Non-pigmented ciliary epithelial cell (primary cell): ENCODE measurements at places on chromosomes 2 and 18.

- no peak for DNase-seq
Observed at GRCh38 chr2:232518844-232519243, 1.3 kb upstream of the PRSS56 start.

DNA sequence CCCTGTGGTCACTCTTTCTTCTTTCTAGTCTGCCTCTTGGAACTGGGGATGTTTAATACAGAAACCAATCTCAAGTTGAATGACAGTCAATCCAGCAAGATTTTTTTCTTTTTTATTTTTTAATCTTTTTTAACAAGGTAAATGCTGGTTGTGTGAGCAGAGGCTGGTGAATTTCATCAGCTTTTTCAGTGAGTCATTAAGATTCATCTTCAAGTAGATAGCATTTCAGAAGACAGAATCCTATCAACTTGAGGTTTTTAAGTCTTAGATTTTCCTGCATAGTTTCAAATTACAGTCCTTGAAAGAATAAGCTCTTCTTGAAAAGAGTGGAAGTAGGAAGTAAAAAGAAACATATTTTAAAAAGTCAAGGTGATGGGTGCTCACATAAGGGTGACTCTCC, 12.4 kb downstream of the SLC8A1 start:
- DNase-seq: no peak

DNA sequence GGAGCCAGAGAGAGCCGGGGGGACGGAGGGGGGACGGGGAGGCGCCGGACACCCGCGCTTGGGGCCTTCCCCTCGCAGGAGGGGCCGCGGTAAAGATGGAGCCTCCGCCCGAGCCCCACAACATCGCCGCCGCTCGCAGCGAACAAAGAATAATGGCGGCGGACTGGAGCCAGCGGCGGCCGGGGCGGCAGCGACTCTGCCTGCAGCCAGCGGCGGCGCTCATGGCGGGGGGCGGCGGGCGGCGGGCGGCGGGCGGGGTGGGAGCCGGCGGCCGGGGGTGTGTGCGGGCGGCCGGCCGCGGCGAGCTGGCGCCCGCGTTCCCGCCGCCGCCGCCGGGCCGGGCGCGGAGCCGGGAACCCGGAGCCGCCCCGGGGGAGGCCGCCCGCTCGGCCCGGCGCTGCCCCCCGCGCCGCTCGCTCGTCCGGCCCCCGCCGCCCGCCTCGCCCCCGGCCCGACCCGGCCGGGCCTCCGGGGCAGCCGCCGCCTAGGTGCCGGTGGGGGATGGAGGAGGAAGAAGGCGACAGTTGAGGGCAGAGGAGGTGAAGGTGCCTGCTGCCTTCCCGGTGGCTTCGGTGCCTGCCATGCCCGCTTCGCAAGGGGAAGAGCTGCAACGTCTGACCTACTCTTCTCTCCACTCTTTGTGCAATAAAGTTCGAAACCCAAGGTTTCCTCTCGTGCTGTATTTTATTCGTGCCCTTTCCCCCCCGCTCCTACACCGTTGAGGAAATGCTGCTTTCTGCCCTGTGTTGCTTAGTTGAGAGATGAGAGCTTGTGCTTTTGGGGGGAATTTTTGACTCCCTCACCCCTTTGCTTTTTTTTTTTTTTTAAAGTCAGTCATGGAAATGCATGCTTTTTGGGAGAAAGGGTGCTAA, 634 bp downstream of the CREB1 start:
- no peak for DNase-seq

- no peak for DNase-seq
Observed at GRCh38 chr2:98704499-98705332, 26.2 kb downstream of the MGAT4A start.

DNA sequence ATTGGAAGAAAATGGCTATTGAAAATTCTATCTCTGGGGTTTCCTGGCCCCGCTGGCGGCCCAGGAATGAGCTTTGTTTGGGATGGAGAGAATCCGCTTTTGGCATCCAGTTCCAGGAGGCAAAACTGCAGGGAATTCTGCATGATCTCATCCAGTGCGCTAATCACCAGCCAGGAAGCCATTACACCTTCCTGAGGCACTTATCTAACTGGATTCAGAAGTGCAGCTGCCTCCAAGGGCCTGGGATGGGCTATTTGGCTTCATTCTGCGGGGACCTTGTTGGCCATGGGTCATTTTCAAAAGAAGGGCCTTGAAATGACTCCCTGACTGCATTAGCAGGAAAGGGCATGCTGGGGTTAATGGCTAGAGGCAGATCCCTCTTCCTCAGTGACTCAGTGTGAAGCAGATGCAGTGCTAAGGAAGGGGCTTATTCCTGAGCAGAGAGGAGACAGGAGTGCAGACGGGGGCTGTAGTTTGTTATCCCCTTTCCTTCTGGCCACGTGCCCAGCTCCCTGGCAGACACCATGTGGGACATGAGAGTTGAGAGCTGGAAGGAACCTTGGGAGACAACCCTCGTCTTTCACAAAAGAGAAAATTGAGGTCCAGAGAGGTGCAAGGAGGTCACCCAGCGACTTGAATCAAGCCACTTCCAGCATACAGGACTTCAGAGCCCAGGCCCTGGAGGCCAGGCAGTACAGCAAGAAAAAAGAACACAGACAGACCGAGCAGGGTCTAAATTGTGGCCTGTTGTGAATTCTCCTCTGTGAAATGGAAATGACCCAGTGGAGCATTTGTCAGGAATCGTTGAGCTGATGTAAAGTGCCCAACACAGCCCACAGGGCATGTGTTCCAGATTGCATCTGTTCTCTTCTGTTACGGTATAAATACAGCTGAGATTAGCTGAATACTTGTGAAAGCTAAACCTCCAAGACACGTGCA, 161.8 kb downstream of the PRKCE start:
- no peak for DNase-seq

- no peak for DNase-seq
Observed at GRCh38 chr2:47039489-47039870, 115.6 kb downstream of the STPG4 start.

DNA sequence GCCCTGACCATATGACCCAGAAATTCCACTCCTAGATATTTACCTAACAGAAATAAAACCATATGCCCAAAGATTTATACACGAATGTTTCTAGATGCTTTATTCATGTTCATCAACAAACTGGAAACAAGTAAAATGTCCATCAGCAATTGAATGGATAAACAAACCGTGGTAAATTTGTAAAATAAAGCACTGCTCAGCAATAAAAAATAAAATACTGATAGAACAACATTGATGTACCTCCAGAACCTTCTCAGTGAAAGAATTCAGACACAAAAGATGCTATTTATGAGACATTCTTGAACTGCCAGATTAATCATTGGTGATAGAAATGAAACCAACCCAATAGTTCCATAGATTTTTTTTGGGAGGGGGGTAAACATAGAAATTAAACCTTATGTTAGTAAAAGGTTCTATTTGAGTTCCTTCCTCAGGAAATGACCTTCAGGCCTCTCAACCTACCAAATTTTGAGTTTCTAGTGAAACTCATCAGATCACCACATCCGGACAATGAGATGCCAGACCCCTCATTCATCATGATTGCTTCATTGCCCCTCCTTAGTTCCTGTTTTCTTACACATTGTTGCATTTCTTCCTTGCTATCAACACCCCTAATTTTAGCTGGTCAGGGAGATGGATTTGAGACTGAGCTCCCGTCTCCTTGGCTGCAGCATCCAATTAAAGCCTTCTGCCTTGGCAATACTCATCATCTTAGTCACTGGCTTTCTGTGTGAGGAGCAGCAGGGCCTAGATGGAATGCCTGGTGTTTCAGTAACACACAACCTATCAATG, 203.5 kb downstream of the LPIN1 start:
- no peak for DNase-seq

- no peak for DNase-seq
Observed at GRCh38 chr18:52394602-52395001, 54.6 kb downstream of the DCC start.

DNA sequence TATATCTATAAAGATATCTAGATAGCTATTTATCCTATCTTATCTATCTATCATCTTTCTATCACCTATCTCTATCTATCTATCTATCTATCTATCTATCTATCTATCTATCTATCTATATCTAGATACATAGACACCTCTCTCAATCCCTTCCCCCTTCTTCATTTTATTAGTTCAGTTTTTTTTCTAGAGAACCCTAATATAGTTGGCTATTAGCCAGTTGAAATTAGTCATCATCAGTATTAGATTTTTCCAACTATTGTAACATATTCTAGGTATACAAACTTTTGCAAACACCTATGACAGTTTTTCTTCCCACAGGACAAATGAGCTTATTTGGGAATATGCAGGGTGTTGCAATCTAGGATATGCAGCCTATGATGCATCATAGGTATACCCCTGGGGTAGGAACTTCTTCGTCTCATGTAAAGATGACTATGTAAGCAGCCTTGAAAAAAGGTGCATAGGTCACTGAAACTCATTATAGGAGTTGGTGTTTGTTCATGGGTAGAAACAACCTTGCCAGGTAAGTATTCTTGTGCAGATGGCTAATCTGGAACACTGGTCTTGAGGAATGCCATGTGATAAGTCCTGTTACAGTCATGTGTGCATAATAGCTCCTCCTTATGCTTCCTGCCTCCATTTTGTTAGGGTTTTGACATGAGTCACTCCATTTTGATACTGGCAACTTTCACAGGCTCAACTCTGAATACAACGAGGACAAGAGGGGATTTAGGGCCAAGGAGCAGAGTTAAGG, 160.7 kb upstream of the ZSWIM2 start:
- no peak for DNase-seq

- no peak for DNase-seq
Observed at GRCh38 chr2:53694096-53694771, 73.4 kb upstream of the CHAC2 start.

DNA sequence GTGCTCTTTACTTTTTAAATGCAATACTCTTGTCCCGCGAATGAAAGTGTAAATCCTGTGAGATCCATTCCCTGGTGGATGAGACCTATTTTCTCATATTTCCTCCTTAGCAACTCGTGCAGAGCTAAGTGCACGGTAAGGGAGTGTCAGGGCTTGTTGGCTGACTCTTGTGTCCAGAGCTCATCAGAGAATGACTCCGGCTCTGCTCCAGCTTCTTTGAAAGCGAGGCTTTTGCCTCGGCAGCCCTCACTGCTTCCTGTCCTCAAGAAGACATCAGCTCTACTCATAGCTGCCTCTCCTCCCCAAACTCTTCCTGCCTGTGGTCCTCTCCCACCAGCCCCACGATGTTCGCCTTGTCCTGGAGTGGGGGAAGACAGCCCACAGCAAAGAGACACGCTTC, 70.7 kb downstream of the LIPG start:
- no peak for DNase-seq

- DNase-seq: no peak
Observed at GRCh38 chr18:25243257-25243656, 108.7 kb downstream of the ZNF521 start.

- no peak for DNase-seq
Observed at GRCh38 chr2:234836271-234836670, 115.5 kb upstream of the SH3BP4 start.
